ENCODE measurements at places on chromosomes 1 and 21.

DNA sequence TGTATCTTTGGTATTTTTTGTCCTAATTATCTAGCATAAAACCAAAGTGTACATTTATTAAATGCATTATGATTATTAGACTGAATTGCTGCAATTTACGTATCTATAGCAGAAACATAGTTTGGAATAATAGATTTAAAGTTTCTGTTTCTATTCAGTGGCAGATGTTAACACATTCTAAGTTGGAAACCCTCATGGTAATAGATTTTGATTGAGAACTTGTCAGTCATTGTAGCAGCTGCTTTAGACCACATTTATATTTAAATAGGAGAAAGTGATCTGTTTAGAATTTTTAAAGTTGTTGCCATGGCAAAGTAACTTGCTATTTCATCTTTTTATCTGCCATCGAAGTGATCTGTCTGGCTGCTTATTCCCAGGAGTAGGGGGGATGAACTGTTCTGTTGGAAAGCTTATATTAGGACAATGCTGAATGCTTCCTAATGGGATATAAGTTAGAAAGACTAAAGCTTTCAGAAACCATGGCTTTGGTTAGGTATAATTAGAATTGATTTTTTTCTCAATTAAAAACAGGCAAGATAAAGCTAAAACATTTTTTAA, 61.6 kb downstream of the HS2ST1 start:
- no peak for DNase-seq

DNA sequence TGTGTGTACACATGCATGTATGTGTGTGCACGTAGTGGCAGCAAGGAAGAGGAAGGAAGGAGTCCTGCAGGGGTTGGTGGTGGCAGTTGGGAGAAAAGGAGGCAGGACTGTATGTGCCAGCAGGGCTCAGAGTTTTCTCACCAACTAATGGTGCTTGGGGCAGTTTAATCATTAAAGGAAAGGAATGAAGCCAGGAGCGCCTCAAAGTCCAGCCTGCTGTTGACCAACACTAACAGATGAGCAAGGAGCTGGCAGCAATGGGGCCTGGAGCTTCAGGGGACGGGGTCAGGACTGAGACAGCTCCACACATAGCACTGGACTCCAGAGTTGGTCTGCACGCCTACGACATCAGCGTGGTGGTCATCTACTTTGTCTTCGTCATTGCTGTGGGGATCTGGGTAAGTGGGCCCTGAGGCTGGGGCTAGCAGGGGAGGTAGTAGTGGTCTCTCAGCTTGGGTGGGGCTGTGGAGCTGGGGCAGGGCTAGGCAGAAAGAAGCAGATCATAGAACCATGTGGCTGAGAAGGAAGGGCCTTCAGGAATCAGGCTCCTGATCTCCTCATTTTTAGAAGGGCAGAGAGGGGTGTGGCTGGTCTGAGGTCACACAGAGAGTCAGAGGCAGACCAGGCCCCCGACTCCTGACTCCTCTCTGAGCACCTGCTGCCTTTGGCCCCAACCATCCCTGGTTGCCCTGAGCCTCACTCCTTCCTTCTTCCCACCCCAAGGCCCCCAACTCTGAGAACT, at the start of gene SLC5A9:
TSS of gene SLC5A9 (plus strand) at position 216 of the 742 bp plus-strand sequence. CDS start at position 237, 21 bp downstream.
- no peak for DNase-seq

DNA sequence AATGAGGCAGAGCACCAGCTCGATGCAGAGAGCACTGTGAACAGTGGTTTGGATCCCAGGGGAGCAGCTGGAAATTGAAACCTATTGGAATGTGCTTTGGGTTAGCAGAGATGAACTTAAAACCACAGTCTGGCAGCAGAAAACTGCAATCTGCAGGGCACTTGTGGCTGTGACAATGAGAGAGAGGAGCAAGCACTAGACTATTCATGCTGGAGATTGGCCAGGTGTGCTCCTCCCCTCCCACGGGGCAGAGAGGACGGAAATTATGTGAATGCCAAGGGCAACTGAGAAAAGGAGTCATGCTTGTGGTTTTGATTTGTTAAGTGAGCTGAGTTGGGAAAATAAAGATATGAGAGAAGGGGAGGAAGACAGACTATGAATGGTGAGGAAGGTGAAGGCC, 38.1 kb downstream of the HSD3B2 start:
- DNase-seq: no peak

- no peak for DNase-seq
Measured at GRCh38 chr1:193342811-193343210, 156.4 kb upstream of the B3GALT2 start.

GRCh38 chr1:186985889-186986491, 157.2 kb downstream of the PLA2G4A start:
- peak; percentile 55 for DNase-seq

DNA sequence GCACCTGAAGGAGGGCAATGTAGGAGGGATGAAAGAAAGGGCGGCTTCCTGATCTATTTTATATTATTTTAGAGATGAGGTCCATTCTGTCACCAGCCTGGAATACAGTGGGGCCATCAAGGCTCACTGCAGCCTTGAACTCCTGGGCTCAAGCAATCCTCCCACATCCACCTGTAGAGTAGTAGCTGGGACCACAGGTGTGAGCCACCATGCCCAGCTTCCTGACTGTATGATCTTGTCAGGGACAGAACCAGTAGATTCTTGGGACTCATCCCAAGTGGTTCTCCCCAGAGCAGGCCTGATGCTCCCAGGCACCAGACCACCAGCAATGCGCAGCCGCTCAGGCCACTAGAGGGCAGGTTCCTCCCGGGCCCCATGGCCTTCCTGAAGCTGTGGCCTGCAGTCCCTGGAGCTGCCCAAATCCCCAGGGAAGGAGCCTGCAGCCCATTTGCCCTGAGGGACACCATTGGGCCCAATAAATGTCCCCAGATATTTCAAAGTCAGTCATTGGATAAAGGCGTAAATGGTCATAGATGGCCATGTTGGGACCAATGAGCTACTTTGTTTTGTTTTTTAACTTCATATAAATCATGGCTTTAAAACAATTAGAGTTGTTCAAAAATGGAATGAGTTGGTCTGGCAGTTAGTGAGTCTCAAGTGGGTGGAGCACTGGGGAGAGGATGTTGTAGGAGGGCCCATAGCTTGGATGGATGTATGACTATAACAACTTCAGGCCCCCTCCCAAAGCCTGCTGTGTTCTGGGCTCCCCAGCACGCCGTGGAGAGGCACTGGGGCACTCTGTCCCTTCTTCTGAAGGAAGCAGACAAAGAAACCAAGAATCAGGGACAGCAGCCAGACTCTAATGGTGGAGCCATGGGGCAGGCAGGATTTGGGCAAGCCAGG, 44.7 kb upstream of the GOLT1A start:
- peak; percentile 93 for DNase-seq

DNA sequence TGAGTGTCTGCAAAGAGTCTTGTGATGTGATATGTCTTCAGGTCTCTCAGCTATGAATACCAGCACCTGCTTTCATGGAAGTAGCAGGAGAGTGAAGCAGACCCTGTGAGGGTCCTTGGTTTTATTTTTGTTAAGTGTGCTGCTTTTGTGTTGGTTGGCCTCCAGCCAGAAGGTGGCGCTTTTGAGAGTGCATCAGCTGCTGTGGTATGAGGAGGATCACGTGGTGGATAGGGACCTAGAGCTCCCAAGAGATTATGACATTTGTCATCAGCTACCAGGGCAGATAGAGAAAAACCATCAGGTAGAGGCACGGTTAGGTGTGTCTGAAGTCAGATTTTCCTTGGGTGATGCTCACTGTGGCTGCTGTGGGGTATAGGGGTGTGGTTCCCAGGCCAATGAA, 1232.1 kb downstream of the MRPL39 start:
- DNase-seq: no peak

DNA sequence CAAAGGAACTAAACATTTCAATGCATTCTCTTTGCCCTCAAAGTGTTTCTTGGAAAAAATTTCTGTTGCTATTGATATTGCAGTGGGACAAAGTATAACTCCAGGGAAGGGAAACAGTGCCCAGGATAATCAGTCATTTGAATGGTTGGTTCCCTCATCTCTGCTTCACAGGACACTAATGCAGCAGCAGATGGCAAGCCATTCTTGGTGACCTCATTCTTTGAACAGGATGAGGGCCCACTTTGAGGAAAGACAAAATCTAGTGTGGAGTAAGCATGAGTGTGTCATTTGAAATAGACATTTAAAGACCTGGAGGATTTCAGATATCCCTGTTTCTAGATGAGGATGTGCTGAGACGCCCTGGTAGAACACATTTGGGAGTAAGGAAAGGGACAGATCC, 32.3 kb downstream of the CHRM3 start:
- no peak for DNase-seq

DNA sequence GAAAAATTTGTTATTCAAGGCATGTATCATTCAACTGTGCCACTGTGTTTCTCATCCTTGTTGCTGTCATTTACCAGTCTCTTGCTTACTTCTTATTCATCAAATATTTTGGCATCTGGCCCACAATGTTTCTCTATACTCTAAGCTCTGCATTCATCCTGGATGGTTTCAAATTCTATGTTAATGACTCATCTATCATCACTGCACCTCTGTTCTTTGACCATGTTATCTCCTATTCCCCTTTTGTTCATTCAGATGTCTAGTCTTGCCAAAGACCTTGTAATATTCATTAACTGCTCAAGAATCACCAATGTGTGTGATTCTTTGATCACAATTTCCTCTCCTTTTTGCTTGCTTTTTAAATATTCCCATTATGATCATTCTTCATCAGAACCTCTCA, 54.6 kb upstream of the PRKACB start:
- no peak for DNase-seq

- DNase-seq: no peak
Measured at GRCh38 chr1:199698222-199698621, 329.3 kb upstream of the NR5A2 start.
